Fibroblast of pulmonary artery (primary cell): ENCODE measurements at places on chromosomes 12 and 14.
A peak's percentile ranks its signal among the peaks of the same experiment; 100 is the strongest.

DNA sequence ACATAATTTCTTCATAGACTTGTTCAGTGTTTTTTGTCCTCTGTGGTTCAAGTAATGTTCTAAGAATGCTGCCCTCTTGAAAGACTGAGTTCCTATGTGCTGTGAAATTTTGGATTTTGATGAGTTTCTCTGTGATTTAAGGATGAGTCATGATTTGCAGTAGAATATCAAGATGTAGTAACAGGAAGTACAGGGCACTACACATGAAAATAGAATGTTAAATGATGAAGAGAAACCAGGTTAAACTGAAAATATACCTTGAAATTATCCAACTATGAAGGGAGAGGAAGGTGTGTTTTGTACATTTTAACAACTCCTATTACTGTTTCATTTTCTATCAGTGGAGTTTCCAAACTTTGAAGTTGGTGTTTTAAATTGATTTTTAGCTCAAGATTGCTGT is 4.8 kb downstream of the ELK3 start:
- peak; percentile 86 for DNase-seq

GRCh38 chr14:73188501-73188911 is 48.8 kb upstream of the PAPLN start:
- peak; percentile 75 for DNase-seq

- DNase-seq = peak; percentile 65
Measured at GRCh38 chr14:38366374-38366773, 110.5 kb upstream of the CLEC14A start.

GRCh38 chr12:26467351-26467750 is 272.0 kb downstream of the SSPN start:
- no peak for DNase-seq

DNA sequence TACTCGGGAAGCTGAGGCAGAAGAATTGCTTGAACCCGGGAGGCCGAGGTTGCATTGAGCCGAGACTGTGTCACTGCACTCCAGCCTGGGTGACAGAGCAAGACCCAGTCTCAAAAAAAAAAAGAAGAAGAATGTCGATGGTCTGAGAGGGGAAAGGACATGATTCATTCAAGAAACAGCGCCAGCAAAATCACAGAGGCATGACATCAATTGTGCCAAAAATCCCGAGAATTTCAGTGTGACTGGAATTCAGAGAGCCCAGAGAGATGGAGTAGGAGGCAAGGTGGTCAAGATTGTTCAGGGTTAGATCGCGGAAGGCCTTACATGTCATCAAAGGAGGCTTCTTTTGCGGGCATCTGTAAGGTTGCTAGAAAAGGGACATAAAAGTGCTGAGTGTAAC is 483.3 kb downstream of the VRK1 start:
- DNase-seq = no peak

- no peak for DNase-seq
Measured at GRCh38 chr12:73421832-73422231, 1115.8 kb upstream of the ATXN7L3B start.

DNA sequence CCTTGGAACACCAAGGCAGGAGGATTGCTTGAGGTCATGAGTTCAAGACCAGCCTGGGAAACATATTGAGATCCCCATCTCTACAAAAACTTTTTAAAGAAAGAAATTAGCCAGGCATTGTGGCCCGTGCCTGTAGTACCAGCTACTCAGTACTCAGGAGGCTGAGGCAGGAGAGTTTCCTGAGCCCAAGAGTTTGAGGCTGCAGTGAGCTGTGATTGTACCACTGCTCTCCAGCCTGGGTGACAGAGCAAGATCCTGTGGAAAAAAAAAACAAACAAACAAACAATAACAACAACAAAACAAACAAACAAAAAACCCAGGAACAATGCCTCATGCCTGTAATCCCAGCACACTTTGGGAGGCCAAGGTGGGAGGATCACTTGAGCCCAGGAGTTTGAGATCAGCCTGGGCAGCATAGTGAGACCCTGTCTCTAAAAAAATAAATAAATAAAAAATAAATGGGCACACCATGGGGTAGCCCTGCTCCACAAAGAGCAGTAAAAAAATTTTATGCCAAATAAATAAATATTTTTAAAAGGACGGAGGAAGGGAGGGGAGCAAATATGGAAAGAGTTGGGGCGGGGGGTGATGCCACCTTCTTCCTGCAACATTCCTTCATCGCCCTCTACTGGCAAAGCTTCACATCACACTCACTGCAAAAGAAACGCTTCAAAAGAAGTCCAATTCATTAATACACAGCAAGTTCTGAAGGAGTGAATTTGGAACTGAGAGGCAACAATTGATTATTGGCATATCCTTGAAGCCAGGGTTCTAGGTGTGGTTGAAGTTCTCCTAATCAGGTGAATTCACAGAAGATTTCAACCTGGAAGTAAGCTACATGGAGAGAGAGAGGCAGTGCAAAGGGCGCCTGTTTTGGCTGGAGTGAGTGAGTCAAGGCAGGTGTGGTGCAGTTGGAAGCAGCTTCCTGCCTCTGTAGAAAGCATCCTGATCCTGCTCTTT is 8.8 kb upstream of the GNPTAB start:
- peak; percentile 78 for DNase-seq

GRCh38 chr12:120873226-120873625 is 30.9 kb downstream of the SPPL3 start:
- no peak for DNase-seq

DNA sequence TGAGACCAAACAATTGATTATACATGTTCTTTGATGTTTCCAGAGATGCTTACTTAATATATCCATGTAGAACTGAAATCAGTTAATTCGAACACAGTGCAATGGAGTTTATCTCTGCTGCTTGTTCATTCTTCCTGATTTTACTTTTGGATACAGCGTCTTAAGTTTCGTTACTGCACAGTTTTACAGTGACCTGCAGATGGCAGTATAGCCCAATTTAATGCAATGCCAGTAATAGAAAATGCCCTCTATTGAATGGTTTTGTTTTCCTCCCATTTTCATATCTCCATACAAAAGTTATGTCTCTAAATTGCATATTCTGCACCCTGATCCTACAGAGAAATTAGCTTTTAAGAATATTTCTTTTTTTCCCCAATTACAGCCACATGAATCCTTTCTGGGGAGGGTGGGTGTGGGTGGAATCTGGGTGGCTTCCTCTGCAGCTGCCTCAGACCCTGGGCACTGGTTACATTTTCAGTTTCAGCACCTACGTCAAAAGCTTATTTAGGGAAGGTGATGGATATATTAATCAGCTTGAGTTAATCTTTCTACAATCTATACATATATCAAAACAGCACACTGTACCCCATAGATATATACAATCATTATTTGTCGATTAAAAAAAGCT is 101.1 kb upstream of the DCD start:
- DNase-seq = peak; percentile 71

DNA sequence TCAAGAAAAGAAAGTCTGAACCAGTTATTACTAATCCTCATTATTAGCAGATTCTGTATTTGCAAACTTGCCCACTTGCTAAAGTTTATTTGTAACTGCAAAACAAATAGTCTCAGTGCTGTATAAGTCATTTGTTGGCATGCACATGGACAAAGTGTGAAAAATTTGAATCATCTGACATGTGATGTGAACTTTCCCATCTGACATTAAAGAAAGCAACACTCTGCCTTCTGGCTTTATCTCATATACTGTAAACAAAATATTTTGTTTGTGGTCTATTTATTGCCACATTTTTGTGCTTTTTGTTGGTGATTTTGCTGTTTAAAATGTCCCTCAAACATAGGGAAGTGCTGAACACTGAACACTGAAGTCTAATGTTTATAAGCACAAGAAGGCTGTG is 513.8 kb downstream of the RPL10L start:
- DNase-seq = no peak

DNA sequence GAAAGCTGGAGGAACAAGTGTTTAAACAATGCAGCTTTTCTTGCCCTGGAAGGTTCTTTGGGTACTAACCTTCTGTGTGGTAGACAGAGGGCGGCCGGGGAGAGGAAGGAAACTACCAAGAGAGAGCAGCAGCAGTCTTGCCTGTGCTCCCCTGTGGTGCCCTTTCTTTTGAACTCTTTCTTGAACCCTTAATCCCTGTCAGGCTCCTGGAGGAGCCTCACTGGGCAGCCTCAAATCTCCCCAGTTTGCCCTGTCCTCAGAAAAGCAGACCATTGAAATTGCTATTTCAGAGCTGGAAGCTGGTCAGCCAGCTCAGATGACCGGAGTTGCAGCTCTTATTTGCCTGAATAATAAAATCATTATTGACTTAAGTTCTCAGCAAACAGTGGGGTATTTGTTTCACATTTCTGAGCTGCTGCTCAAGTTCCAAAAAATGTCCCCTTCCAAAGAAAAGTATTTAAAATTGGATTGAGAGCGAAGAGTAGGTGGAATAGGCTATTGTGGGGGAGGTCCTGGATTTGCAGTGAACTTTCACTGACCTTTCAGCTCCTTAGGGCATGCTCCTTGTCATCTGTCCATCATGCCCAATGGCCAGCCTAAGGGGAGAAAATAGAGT is 42.1 kb upstream of the RNASE3 start:
- DNase-seq = no peak

DNA sequence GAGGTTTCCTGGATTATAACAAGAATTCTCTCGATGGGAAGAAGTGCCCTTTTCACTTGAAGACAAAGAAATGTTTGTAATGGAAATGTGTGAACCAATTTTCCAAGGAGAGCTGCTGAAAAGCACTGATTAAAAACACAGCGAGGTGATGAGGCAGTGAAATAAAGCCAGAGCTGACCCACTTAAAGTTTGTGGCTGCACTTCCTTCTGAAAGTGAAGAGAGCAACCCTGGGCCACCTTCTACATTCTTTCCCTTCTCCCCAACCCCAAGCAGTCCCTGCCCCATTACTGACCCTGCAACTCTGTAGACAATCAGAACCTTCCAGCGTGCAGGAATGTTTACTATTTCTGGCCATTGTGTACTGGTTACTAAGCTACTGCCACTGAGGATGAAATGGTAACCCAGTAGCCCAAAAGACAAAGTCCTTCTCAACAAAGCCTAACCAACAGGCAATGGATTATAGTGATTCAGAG is 173.9 kb downstream of the TTC7B start:
- peak; percentile 53 for DNase-seq

DNA sequence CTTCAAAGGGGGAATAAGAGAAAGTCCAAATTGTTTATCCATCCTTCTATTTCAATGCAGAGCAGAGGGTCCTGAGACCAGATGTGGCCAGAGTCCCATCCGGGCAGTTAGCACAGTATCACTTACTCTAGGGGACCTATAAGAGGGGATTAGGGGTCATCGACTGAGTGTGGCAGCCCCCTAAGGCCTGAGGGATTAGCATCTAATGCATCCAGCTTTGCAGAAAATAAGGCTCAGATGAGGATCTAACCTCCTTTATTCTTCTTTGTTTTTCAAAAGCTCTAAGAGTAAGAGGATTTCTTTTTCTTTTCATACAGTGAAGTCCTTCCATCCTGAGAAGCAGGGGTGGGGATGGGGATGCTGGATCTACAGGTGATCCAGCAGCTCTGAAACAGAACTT is 43.5 kb downstream of the NEUROD4 start:
- no peak for DNase-seq

- DNase-seq = no peak
Measured at GRCh38 chr12:77584860-77585259, 245.8 kb upstream of the NAV3 start.

DNA sequence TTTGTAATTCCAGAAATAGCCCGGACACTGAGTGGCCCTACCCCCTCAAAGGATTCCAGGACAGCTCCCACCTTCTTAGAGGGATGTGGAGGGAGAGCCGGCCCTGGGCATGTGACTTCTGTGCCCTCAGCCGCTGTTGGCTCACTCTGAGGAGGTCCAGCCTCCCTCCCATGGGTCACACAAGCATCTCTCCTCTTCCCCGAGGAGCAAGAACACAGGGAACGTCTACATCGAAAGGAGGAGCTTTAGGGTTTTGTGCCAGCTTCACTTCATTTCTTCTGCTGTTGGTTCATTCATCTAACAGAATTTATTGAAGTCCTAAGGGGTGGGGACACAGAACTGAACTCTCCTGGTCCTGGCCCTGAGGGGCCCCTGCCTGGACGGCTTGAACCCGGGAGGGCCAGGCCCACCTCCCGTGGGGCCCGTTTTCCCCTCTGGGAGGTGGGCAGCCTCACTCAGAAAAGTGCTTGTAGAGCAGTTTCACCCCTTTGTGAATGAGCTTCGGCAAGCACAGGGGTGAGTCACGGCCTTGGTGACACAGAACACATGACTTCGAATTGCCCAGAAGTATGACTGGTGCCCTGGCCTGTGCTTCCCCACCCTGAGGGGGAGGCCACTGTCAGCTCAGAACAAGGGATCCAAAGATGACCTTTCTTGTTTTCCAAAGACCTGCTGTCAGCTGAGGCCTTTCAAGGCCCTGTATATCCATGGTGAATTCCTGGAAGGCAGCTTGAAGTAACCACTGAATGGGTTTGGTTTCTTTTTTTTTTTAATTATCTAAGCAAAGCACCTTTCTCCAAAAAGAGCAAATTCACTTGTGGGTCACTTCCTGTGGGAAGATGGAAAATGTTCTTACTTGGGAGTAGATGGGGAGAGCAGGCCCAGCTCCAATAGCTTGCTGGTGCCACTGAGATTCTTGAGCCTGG is 39.2 kb downstream of the NFKBIA start:
- peak; percentile 87 for DNase-seq

DNA sequence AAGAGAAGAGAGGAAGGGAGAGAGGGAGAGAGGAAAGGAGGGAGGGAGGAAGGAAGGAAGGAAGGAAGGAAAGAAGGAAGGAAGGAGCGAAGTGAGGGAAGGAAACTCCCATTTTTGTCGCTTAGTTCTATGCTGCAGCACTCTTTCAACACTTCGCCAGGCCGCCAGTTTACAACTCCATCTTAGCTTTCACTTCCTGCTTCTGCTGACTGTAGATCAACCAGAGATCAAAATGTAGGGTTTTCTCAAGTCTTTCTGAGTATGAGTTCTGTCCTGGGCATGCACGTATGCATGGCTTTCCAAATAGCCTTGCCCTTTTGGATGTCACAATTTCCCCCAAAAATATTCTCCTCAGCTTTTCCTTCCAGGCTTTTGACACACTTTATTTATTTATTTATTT is 723.4 kb downstream of the TRHDE start:
- DNase-seq = no peak

DNA sequence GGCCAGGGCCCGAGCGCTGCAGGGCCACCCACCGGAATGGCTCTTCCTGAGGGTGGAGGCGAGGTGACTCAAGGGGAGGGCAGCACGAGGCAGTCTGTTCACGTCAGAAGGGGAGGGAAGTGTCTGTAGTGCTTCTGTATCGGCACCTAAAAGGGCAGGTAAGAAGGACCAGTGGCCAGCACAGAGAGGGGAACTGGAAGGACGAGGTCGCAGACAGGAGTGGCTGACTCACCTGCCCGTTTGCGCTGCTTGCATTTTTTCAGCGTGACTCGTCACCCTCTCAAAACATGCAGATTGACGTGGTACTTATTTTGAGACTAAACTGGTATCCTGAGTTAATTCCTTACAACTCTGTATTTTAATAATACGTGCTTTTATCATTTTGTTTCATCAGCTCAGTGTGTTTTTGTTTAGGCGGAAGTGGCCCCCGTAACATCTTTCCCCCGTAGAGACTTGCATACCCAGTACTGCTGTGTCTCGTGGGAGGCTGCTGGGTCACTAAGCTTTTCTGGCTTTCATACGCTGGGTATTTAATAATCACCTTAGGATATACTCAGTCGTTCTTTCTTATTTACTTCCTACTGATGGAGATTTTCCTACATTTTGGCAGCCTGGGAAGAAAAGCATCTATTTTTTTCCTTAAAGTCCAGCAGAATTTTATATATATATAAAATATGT is 26.4 kb downstream of the SFSWAP start:
- DNase-seq = peak; percentile 49
